ENCODE measurements at places on chromosomes 12 and 14.

- no peak for DNase-seq
These were observed 427.8 kb downstream of the SLC6A15 start for GRCh38 chr12:84484798-84485197.

DNA sequence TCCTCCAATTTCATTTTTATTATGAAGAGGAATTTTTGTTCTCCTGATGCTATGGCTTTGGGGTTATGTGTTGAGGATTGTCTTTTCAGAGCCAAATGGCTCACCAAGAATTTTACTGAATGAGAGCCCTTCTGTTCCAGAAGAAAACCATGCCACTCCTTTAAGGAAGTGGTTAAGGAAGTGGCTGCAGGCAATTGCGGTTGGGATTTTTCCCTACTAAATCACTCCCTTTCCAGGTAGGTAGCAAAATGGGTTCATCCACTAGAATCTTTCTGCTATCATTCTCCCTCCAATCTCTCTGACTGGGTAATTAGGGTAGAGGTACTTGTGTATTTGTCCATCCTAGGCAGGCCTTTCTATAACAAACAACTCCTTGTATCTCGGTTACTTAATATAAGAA lies 163.1 kb downstream of the TTC8 start:
- no peak for DNase-seq

- DNase-seq = no peak
These were observed 505.1 kb downstream of the FOXG1 start for GRCh38 chr14:29271669-29272068.

- DNase-seq = no peak
These were observed 794.3 kb downstream of the C12orf50 start for GRCh38 chr12:87234898-87235297.

- no peak for DNase-seq
These were observed 222.6 kb downstream of the ACSS3 start for GRCh38 chr12:81300454-81300853.

DNA sequence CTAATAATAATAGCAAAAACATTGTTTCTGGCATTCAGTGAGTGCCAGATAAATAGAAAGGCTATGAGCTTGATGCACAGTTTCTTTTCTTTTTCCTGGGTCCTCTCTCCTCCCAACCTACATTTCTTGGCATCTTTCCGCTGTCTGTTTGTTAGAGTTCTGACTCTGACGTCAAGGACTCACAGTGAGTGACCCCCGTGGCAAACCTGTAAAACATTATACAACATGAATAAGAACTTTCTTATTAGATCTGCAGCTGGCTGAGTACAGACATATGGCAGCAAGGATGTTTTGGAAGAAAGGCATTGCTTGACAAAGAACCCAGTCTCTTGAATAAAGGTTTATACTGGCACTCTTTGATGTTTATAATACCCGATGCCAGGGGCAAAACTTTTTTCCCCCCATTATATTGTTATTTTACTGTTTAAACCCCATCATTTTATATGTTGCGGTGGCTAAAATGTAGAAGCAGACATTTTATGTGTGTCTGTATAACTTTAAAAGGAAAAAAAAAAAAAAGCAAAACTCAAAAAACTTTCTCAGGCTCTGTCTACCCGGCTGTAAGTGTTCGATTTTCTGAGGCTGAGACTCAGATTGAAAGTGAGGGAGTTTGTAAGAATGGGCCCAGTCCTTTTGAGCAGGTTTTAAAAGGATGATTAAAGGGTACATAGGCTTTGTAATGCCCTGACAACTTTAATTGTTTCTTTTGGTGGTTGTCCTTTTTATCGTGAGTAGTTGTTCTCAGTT lies 159.3 kb downstream of the PDE3A start:
- DNase-seq = no peak

DNA sequence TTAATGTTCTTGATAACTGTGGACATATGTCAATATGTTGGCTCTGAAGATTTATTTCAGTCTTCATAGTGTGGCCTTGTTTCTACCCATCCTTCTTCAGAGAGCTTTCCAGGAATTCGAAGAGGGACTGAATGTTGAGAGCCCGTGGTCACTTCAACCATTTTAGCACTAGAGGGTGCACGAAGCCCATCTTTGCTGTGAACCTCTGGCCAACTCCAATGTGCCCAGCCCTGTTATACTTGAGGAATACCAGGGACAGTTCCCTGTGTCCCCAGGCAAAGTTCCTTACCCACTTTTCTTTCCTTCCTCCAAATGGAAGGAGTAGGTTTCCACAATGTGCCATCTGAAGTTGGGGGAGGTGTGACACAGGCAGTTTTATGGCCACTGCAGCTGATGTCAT lies 603.5 kb downstream of the RPL10L start:
- DNase-seq = no peak

DNA sequence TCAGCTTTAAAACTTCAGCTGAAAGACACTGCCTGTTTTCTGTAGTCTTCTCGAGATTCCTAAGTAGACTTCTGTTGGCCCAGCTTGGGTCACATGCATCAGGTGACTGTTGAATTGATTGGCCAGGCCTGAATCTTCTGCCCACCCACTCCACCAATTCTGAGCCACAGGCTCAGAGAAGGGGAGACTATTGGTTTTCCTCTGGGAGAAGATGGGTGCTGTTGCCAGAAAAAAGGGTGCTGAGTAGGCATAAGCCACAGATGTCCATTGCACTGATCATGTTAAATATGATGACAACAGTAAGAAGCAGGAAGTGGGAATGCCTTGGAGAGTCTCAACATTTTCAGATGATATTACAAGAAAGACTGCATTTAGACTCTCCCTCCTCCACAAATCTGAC lies 6.8 kb upstream of the SPTLC2 start:
- DNase-seq = no peak
